ENCODE measurements at places on chromosomes 3 and 15. TPM values are rescaled to one million over a fixed set of nuclear protein-coding genes. Genes with fewer than 3 reads are reported as not detected.

The MORC1 gene
- not detected for total RNA-seq

The MESP2 gene
- not detected for total RNA-seq

The NANOGP8 gene
- total RNA-seq = 0.20 TPM

The PRTG gene
- total RNA-seq = 8.5 TPM

The SEMA3G gene
- total RNA-seq = 3.5 TPM

All from mammary microvascular endothelial cell (primary cell).